ENCODE measurements at places on chromosomes 2 and 18. TPM values are rescaled to one million over a fixed set of nuclear protein-coding genes. Genes with fewer than 3 reads are reported as not detected.

GRCh38 chr2:54603357-54603756 is 120.1 kb upstream of the EML6 start:
- DNase-seq, result no peak
- H3K4me1 ChIP-seq, result peaks cover 21% of the 10 kb centered on the region
- no peak overlapping the region for H3K4me3 ChIP-seq
- H3K27me3 ChIP-seq, result no peaks in the 10 kb centered on the region
- no peak overlapping the region for H3K27ac ChIP-seq
- peaks cover 48% of the 10 kb centered on the region for H3K36me3 ChIP-seq

DNA sequence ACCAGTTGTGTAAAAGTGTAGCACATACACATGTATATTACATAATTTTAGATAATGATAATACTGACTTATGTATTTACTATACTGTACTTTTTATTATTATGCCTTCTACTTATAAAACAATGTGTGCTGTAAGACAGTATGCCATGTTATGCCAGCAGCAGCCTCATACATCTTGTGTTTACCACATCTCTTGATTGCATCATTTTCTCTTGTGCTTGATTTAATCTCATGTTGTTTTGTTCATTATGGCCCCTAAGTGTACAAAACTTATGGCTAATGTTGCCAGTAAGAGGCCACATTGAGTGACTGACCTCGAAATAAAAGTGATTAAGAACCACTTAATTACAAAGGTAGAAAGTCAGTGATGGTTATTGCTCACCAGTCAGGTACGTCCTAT is 128.0 kb upstream of the SP5 start:
- H3K4me3 ChIP-seq, result no peak overlapping the region
- no peak for DNase-seq
- H3K36me3 ChIP-seq, result no peaks in the 10 kb centered on the region
- H3K27me3 ChIP-seq, result no peaks in the 10 kb centered on the region

DNA sequence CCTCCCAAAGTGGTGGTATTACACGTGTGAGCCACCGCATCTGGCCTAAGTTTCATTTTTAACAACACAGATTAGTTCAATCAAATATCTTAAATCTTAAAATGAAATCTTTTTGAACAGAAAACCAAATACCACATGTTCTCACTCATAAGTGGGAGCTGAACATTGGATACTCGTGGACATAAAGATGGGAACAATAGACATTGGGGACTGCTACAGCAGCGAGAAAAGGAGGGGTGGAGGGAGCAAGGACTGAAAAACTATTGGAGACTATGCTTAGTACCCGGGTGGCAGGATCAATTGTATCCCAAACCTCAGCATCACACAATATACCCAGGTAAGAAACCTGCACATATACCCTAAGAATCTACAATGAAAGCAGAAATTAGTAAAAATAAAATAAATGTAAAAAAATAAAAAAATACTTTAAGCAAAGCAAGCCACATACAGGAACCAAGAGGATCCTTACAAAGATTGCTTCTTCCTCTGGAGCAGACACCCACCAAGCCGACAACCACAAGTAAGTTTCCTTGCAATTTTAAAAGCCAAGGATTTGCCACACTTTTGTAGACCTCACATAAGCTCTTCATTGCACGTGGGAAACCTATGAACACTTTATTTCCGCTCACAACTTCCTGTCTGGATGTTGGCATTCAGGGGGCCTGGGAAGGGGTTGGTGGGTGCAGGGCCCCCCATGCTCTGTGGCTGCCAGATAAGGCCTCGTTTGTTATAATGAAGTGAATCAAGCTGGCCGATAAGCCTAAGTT is 147.9 kb downstream of the MYCN start:
- H3K27ac ChIP-seq, result no peak overlapping the region
- no peaks in the 10 kb centered on the region for H3K4me1 ChIP-seq
- no peaks in the 10 kb centered on the region for H3K27me3 ChIP-seq

Gene GNAL
- 49.9 TPM for total RNA-seq

Gene ASB18
- total RNA-seq, result not detected

Gene SH3BP4
- total RNA-seq, result 49.1 TPM

Gene DNER
- 0.16 TPM for total RNA-seq

DNA sequence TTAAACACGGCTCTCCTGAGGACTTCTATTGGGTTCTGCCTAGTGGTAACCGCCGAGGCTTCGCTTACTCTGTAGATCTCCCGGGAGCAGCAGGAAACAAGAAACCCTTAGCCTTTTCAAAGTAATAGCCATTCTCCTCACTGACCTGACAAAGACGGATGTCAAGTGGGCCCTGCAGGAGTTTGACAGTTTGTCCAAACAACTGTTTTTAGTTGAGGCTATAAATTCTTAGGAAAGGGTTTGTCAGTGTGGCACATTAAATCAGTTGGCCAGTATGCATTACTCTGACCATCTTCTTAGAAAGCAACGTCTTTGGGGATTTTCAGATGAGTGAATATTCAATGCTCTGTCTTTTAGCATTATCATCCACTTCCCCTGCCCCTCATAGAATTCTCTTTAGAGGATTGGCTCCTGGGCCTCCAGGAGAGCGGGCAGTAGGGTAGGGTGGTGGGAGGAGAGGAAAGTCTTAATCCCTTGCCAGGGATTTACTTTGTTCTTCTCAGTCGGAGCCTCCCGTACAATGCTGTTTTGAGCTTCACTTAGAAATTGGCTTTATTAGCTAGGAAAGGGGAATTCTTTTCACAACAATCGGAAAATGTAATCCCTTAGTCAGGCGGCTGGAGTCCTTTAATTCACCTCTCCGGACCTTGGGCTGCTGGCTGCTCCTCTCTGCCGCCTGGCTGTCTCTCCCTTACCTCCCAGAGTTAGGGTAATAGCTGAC is 13.3 kb upstream of the C18orf32 start:
- H3K27me3 ChIP-seq, result no peaks in the 10 kb centered on the region
- peak; percentile 73 for DNase-seq
- H3K4me1 ChIP-seq, result peaks cover 5% of the 10 kb centered on the region
- no peak overlapping the region for H3K4me3 ChIP-seq

- peaks cover 2% of the 10 kb centered on the region for H3K4me1 ChIP-seq
- no peaks in the 10 kb centered on the region for H3K36me3 ChIP-seq
- DNase-seq, result no peak
- H3K27me3 ChIP-seq, result peaks cover 20% of the 10 kb centered on the region
- no peak overlapping the region for H3K27ac ChIP-seq
Observed at GRCh38 chr2:156300337-156300736, 32.2 kb downstream of the NR4A2 start.

- H3K27ac ChIP-seq, result no peak overlapping the region
- no peaks in the 10 kb centered on the region for H3K36me3 ChIP-seq
- no peaks in the 10 kb centered on the region for H3K27me3 ChIP-seq
- H3K4me3 ChIP-seq, result no peak overlapping the region
- DNase-seq, result no peak
Observed at GRCh38 chr2:114784046-114784445, 341.6 kb downstream of the DPP10 start.

- no peaks in the 10 kb centered on the region for H3K4me1 ChIP-seq
- H3K27me3 ChIP-seq, result no peaks in the 10 kb centered on the region
- no peaks in the 10 kb centered on the region for H3K36me3 ChIP-seq
- H3K4me3 ChIP-seq, result no peak overlapping the region
Observed at GRCh38 chr18:23231340-23232021, 96.2 kb downstream of the CABLES1 start.

Gene CCDC74B
- total RNA-seq, result 12.2 TPM

Gene NFATC1
- 23.4 TPM for total RNA-seq

- peaks cover 6% of the 10 kb centered on the region for H3K4me1 ChIP-seq
- DNase-seq, result no peak
- H3K27ac ChIP-seq, result no peak overlapping the region
- no peaks in the 10 kb centered on the region for H3K36me3 ChIP-seq
Observed at GRCh38 chr2:114128263-114128662, 238.4 kb downstream of the ACTR3 start.

DNA sequence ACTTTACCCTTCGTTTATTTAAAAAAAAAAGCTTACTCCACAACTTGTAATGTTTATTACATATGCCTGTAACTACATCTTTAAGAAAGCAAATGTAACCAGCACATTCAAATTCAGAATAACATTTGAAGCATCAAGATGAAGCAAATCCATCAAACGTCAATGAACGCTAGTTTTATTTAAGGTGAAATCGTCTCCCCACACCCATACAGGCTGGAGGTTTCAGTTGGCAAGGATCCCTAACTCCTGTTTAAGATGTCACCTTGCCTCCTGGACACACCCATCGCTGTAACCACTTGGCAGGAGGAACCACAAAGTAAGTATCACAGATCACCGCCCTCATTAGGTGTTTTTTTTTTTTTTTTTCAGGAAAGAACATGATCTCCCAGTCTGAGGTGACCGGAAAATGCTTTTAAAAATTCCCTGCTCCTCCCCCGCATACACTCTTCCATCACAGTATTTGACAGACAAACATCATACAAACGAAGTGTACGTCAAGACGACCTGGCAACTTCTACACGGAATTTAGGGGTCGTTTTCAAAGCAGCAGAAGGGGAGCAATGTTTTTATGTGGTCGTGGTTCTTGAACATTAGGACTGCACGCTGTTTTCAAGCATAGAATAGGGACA is 19.7 kb upstream of the STPG4 start:
- no peaks in the 10 kb centered on the region for H3K27me3 ChIP-seq
- H3K4me3 ChIP-seq, result peak overlapping the region; percentile 100
- H3K4me1 ChIP-seq, result peaks cover 5% of the 10 kb centered on the region
- peaks cover 36% of the 10 kb centered on the region for H3K36me3 ChIP-seq
- H3K27ac ChIP-seq, result peak overlapping the region; percentile 79

DNA sequence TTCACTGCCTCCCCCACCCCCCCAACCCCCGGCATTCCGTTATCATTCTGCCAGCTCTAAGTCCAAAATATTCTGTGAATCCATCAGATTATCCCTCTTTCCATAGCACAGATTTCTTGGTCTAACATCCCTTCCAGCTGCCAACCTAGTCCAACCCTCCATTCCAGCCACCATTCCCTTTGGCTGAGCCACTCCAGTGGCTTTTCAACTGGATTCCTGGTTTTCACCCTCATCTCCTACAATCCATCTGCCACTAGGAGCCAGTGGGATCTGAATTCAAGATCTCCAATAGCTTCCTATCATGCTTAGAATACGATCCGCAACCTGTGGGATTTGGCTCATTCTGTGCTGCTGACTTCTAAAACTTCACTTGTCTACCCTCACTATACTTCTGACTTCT is 1.2 kb downstream of the DAW1 start:
- no peak overlapping the region for H3K4me3 ChIP-seq
- no peaks in the 10 kb centered on the region for H3K36me3 ChIP-seq
- DNase-seq, result no peak
- H3K27me3 ChIP-seq, result peaks cover 34% of the 10 kb centered on the region
- H3K4me1 ChIP-seq, result peaks cover 7% of the 10 kb centered on the region

DNA sequence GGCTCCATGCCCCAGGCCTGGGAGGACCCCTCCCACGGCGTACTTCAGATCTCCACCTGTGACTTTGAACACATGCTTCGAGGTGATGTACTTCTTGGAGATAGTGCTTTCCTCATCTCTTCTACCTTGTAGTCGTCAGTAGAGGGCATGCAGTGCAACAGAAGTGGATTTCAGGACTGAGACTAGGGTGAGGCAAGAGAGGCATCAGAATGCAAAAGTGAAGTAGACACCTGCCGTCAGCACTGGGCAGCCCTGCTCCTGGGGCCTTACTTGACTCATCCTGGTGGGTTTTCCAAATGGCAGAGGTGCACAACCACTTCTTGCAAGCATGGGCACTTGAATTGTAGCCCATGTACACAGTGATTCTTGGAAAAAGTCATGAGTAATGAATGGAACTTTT is 258.8 kb downstream of the NEDD4L start:
- no peaks in the 10 kb centered on the region for H3K36me3 ChIP-seq
- H3K4me3 ChIP-seq, result no peak overlapping the region
- DNase-seq, result no peak
- H3K4me1 ChIP-seq, result no peaks in the 10 kb centered on the region
- H3K27me3 ChIP-seq, result no peaks in the 10 kb centered on the region
- H3K27ac ChIP-seq, result no peak overlapping the region

Gene TEKT4
- not detected for total RNA-seq

Gene CASP10
- 4.1 TPM for total RNA-seq

DNA sequence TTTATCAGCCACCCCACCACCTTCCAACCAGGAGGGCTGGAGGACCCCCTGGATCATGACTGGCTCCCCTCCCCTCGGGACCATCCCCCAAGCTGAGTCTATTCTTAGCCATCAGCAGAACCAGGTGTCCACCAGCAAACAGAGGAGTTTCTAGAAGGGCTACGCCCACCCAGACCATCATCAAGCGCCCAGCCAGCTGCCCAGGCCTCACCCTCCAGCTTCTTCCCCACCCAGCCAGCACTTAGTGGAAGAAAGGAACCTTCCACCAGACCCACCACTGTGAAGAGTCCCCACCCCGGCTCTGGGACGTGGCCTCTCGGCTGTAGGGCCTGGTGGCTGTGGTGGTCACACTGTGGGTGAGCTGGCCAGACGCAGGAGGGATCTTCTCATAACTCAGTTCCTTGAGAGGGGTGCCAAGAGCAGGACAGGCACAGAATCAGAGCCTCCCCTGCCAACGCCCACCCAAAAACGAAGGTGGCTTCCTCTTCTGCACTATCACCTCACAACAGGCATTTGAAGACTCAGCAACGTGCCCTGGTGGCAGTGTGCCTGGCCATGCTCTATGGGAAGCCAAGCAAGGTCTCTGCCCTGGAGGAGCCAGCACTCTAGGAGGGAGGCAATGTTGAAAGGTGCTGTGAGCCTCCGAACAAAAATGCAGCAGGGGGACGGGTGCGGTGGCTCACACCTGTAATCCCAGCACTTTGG is 19.0 kb downstream of the BIN1 start:
- H3K4me3 ChIP-seq, result no peak overlapping the region
- H3K36me3 ChIP-seq, result no peaks in the 10 kb centered on the region
- no peaks in the 10 kb centered on the region for H3K27me3 ChIP-seq
- H3K27ac ChIP-seq, result peak overlapping the region; percentile 53
- DNase-seq, result no peak

GRCh38 chr2:10481666-10482157 is 33.6 kb upstream of the ODC1 start:
- DNase-seq, result peak; percentile 38
- H3K4me1 ChIP-seq, result peaks cover 16% of the 10 kb centered on the region
- no peak overlapping the region for H3K27ac ChIP-seq
- no peaks in the 10 kb centered on the region for H3K27me3 ChIP-seq
- no peaks in the 10 kb centered on the region for H3K36me3 ChIP-seq
- H3K4me3 ChIP-seq, result no peak overlapping the region

GRCh38 chr2:217394510-217395351 is 534.9 kb upstream of the TNP1 start:
- H3K27me3 ChIP-seq, result no peaks in the 10 kb centered on the region
- H3K4me1 ChIP-seq, result no peaks in the 10 kb centered on the region
- no peak overlapping the region for H3K4me3 ChIP-seq
- H3K27ac ChIP-seq, result no peak overlapping the region
- no peaks in the 10 kb centered on the region for H3K36me3 ChIP-seq

Gene PLEK
- total RNA-seq, result not detected

DNA sequence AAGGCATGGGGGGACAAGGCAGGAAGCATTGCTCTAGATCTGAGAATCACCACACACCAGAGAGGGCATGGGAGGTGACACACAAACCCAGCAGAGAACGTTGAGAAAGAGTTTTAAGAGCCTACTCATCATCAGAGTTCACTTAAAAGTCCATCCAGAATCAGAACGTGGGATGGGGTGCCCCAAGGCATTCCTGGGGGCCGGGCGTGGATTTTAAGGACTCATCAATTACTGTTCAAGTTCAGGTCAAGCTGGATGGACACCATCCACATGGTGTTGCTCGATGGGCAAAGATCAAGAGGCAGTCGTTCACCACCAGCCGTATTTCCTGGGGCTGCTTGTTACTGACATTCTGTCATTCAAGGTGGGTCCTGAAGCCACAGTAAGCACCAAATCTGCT is 34.9 kb downstream of the BCL11A start:
- H3K4me1 ChIP-seq, result peaks cover 17% of the 10 kb centered on the region
- H3K4me3 ChIP-seq, result no peak overlapping the region
- DNase-seq, result peak; percentile 26
- peaks cover 11% of the 10 kb centered on the region for H3K27me3 ChIP-seq

- H3K4me1 ChIP-seq, result peaks cover 7% of the 10 kb centered on the region
- H3K36me3 ChIP-seq, result no peaks in the 10 kb centered on the region
- no peaks in the 10 kb centered on the region for H3K27me3 ChIP-seq
- no peak for DNase-seq
- no peak overlapping the region for H3K4me3 ChIP-seq
- H3K27ac ChIP-seq, result no peak overlapping the region
Observed at GRCh38 chr2:147689220-147689909, 155.5 kb upstream of the ACVR2A start.
